Stimulated activated CD4-positive, alpha-beta T cell treated with anti-CD3 and anti-CD28 coated beads, Interleukin-15, amount 100 ng/mL, for 24 hours (primary cell): ENCODE measurements at places on chromosomes 12 and 14.

DNA sequence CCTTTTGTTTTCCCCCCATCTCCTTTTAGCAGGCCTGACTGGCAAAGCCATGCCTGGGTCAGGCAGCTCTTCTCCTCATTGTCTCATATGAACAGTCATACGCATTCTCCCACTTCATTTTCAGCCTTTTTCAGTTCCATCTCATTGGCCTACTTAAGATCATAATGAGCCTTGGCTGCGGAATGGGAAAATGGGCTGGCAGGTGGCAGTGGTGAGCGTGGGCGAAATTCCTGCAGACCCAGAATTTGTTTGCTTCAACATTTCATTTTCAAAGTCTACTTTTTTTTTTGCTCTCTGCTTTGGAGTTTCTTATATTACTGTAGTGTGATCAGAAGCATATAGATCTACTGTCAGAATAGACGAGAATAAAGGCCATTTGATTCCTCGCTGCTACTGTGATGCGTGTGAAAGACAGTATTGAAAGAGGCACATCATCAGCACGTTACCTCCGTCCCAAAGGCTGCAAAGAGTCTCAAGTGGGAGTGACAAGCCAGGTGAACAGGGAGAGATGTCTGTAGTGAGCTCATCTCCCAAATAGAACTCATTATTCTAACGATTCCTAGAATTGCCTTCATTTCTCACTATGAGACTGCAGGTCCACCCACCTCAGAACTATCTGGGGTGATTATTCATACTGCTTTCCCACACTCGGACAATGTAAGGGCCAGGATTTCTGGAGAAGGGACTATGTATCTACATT is 73.7 kb downstream of the TBK1 start:
- no peak for DNase-seq

GRCh38 chr12:131045705-131046460 is 92.2 kb downstream of the ADGRD1 start:
- no peak for DNase-seq

DNA sequence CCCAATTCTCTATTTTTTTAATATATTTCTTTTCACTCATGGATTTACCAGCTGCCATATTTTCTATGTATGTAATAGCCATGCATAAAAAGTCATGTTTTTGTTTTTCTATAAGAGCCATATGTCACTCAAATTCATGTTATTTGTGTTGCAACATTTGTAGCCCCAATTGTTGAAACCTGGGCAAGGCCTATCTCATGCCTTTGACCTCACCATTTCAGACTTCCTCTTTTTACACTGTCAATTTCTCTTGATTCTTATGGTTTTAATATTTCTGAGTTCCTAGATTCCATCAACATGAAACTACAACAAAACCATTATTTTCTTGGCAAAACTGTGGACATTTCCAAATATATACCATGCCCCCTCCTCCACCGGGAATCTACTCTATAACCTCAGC is 647.5 kb downstream of the C12orf50 start:
- no peak for DNase-seq

DNA sequence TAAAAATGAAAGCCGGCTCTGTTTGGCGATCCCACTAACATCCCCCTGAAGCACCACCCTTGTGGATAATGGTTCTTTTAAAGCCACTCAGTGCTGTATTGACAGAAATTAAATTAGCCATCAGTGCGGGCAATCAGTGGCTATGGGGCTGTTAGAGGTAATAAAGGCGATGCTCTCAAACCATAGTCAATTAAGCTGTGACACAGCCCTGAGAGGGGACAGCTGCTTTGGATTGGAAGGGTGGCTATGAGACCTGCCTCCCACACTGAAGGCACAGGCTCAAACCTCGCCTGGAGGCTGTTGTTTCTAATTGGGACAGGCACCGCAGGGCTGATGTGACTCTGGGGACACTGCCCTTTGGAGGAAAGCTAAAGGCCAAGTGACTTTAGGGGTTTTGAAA is 562.2 kb downstream of the VRK1 start:
- no peak for DNase-seq
